ENCODE measurements at places on chromosomes 5 and 9.

DNA sequence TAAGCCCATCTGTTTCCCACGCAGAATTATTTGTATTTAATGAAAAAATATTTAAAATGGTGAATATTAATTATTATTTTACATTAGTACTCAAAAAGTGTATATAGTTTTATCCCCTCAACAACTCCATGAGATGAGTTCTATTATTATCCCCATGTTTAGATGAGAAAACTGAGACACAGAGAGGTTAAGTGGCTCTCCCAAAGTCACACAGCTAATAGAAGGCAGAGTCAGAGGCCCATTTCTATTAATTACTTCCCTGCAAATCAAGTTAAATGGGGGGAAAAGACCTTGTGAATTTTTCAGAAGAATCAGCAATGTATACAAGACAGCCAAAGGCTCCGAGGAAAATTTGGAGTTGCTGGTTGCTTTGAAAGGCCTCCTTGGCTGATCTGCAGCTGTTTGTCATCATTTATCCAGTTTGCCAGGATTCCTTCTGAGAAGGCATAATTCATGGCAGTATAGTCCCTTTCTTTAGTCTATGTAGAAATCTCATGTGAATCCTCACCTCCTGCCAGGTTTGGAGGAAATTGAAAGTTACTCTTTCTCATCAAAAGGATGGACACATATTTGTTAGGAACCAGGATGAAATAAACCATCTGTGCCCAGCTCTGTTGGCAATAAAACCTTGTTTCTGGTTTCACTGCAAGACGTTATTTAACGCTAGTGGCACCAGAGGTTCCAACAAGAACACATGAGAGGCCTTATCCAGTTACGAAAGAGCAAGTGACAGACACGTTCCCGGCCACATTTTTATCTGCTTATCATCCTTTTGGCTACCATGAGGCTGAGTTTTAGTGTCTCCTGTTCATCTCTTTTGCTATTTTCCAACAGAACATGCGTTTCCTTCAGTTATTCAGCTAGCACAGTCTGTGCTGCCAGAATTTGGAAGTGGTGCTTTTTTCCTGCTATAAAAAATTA is 621 bp downstream of the FYB1 start:
- no peak for DNase-seq

DNA sequence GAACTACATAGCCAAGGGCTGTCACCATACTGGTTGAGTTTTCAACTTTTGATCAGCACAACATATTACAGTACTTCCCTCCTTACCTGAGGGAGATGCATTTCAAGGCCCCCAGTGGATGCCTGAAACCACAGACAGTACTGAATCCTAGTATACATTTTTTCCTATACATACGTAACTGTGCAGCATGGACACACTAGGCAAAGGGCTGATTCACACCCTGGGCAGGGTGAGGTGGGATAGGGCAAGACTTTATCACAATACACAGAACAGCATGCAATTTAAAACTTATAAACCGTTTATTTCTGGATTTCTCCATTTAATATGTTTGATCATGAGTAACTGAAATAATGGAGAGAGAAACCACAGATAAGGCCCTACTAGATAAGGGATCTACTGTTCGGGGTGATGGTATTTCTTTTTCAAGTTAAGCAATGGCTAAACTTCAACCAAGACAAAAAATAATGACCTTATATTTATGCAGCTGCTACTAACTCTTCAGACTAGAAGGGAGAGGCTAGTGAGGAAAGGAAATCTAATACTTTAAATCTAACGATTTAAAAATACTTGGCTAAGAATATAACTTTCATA is 186.9 kb upstream of the GNA14 start:
- DNase-seq, result no peak

GRCh38 chr5:170057311-170057710 is 48.4 kb upstream of the FOXI1 start:
- DNase-seq, result no peak

DNA sequence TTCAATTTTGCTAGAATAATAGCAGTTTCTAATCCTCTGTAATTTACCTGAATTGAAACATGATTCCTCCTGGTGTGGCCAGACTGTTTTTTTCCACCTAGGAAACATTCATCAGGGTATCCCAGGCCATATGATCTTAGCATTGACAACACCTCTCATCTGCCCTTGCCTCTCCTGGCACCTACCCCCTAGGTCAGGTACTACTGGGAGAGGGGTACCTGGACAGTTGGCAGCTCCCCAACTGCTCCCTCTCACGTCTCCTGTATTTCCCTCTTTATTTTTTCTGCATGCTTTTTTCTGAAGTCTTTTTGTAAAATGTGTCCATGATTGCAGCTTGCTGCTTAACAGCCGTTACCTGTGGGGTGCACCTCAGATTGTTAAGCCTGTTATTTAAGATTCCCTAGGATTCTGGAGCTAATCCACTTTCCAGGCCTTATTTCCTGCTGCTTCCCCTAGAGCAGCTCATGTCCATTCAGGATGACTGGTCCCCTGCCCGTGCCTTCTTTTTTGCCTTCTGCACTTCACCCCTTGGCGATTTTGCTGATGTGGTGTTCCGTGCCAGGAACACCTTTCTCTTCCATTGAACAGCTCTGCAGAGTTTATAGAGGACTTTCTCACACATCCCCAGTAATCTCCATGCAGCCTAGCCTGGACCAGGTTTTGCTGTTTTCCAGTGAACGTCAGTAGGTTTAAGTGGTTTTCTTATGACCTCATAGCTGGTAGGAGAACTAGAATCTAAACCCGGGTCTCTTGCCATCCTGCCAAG is 33.6 kb downstream of the SNX30 start:
- DNase-seq, result no peak

DNA sequence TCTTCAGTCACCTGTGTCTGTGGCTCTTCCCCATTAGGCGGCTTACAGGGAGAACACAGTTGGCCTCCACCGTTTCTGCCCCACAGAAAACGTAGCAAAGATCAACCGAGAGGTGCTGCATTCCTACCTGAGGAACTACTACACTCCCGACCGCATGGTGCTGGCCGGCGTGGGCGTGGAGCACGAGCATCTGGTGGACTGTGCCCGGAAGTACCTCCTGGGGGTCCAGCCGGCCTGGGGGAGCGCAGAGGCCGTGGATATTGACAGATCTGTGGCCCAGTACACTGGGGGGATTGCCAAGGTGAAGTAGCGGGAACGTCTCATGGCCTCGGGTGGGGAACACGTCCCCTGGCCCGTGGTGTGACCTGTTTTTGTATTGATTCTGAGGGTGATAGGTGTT is 6.5 kb downstream of the PMPCA start:
- DNase-seq, result no peak

- no peak for DNase-seq
Measured at GRCh38 chr5:71631070-71631469, 43.9 kb downstream of the MCCC2 start.

DNA sequence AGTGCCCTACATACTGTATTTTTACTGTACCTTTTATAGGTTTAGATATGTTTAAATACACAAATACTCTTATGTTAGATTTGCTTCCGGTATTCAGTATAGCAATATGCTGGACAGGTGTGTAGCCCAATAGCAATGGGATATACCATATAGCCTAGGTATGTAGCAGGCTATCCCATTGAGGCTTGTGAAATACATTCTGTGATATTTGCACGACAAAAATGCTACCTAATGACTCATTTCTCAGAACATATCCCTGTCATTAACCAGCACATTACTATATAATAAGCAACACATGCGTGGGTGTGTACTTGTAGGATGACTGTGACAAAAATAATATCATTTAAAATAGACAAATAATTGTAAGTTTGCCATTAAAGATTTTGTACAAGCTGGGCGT is 208.8 kb downstream of the MRPS30 start:
- DNase-seq, result no peak

DNA sequence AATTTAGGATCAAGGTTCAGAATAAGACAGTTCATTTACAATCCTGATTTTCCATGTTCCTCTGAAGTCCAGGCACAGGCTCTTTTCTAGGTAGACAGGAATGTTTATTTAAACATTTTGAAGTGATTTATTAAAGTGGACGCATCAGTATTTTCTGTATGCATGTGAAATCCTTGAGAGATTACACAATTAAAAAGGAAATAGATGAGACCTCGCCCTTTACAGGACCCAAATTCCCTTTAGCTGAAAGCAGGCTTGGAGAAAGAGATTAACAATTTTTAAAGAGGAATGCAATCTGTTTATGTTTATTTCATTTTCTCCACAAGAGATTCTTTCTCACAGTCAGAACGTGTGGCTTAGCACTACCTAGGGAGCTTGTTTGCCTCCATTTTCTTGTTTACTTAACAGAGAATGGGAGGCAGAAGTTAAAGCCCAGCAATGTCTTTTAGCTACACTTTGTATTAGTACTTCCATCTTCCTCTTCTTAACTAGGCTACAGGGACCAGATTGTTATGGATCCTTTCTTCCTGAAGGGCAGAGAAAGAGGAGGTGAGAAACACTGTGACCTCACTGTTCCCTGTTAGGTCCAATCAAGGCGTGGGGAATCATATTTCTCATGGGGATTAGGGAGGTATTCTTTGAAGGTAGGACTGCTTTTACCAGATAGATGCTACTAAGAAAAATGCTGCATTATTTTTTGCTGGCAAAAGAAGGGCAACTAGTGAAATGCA is 416.0 kb downstream of the SH3GL2 start:
- no peak for DNase-seq

DNA sequence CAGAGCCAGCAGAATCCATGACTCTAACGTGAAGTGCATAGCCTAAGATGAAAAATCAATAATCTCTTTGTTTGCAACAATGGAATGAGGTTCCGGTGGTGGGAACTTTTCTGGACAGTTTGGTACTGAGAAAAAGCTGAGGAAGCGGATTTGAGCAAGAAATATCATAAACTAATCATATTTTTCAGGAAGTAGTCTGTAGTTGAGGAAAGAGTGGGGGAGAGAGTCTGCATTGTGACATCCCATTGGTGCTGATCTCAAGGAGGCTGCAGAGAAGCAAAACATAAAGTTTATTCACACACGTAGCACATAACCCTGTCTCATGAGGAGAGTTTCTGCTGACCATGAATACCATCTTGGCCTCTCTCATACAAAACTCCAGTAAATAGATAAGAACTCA is 15.8 kb upstream of the FCHO2 start:
- no peak for DNase-seq

- DNase-seq, result no peak
Measured at GRCh38 chr5:166562246-166562645, 1729.2 kb upstream of the WWC1 start.

GRCh38 chr9:133323991-133324703 is 11.8 kb downstream of the SURF6 start:
- no peak for DNase-seq

- DNase-seq, result no peak
Measured at GRCh38 chr9:11577522-11577921, 964.7 kb upstream of the PTPRD start.

DNA sequence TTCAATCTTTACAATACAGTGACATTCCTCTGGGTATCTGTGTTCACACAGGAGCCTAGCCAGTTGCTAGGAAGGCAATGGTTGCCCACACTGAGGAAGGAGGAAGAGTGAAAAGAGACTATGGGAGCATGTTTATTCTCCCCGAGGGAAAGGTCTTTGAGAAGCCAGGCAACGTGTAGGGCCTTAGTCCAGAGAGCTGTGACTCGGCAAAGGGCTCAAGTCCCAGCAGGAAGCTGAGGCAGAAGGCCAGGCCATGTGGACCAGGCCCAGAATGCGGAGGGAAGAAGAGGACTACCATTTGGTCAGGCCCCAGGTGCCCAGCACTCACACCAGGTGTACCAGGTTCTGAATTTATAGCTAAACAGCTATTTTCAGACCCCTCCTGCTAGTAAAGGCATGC is 136.6 kb upstream of the DMAC1 start:
- DNase-seq, result no peak

- no peak for DNase-seq
Measured at GRCh38 chr5:113034182-113034773, 57.7 kb downstream of the DCP2 start.

DNA sequence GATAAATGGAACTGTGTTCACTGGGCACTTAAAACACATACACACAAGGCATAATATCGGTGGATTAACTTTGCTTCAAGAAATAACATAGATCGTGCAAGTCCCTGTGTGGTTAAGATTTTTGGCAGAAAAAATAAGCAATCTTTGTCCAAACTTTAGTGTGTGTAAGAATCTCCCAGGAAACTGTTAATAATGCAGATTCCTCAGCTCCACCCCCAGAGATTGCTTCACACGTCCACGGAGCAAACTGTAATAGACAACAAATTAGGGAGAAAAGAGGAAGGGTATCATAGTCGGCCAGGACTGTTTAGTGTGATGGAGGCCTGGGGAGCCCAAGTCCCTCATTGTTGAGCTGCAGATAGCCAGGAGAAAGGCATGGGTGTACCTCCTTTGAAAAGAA is 84.8 kb downstream of the PJA2 start:
- DNase-seq, result no peak

GRCh38 chr9:132160802-132161742 is 786 bp upstream of the NTNG2 start:
- DNase-seq, result peak; percentile 39

DNA sequence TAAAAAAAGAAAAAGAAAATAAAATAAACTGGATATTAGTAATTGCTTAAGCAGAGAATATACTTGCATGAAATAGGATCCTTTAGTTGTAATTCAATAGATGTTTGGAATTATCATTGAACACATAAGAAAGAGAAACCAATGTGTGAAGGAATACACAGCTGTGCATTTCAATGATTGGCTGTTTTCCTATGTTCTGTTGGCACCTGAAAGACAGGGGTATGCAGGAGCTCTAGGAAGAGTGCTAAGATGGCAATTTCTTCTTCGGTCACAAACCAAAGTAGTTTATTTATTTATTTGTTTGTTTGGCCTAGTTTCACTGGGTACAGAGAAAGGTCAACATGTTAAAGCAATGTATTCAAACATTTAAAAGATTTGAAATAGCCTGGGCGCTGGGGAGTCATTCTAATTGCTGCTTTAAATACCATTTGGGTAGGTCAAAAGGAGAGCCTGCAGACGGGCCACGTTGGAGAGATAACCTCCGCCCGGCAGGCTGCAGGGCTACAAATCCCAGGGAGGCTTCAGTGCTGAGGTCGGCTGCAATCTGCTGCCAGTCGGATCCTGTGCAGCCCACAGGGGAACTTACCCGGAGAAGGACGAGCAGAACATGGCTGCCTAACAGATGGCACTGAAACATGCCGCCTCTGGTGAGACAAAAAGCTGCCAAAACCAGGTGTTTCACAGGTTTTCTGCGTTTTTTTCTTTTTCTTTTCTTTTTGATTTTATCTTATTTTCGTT is 154.2 kb upstream of the TYRP1 start:
- DNase-seq, result no peak

DNA sequence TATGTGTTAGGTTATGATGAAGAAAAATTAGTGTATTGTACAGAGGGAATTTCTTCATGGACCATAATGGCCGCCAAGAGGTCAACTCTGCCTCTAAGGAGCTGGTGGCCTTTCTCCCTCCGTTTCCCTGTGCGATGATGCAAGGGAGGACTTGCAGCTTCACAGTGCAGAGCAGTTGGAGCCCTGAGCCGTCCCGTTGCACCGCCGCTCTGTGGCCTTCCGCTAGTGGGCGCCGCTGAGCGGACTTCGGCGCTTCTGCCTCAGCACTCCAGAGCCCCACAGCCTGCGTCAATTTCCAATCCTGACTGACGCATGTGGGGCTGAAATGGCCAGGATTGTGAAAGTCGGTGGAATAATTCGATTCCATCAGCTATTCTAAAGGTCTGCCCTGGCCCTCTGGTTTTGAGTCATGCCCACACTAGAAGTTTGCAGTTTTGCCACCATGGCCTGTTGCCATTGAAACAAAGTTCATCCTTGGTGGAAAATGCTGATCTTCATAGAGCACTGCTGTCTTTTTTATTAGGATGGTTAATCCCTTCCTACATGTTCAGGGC is 22.7 kb upstream of the LECT2 start:
- peak; percentile 13 for DNase-seq
